NCI-H1417 (cell line): ENCODE measurements at places on chromosomes 5 and 9.

DNA sequence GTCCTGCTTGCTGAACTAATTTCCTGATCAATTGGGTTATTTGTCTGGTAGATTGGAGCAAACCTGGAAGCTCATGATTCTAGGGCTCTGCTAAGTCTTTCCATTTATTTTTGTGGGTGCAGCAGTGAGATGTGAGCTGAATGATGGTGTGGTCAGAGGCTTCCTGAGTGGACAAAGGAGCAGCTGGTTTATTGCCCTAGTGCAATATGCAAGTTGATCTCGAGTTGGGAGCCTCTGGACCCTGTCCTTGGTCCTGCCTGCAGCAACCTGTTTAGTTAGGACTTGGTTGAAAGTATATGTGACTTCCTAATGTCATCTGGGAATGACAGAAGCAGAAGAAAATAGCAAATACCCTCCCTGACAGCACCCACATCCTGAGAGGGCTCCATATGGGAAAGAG is 4.2 kb upstream of the UNC5A start:
- no peak for DNase-seq

DNA sequence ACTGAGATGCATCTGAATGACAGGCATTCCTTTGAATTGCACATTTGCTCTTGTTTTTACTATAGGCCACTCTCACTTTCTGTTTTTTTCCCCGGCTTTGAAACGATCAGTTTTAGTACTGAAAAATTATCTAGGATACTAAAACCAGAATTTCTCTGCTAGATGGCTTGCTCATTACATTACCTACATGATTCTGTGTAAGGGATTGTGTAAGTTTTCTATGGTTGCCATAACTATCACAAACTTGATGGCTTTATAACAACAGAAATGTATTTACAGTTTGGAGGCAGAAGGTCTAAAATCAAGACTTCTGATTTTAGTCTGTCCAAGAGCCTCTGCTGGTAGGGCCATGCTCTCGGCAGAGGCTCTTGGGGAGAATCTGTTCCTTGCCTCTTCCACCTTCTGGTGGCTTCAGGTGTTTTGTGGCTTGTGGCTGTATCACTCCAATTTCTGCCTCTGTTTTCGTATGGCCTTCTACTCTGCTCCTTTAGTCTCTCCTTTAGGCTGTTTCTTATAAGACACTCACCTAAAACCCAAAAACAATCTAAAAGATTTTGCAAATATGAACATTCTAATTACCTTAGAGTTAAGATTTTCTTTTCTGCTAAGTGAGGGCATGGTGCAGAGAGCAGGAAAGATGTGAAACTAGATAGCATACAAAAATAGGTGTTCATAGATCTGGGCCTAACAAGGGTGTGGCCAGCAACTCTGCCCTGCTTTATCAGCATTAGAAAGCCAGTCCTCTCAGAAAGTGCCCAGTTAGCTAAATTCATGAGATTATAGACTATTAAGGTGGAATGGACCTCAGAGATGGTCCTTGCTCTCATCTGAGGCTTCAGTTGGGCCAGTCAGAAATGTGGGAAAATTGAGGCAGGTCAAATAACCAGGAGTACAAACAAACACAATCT is 93.3 kb upstream of the CDKN2B start:
- no peak for DNase-seq

- DNase-seq = no peak
Observed at GRCh38 chr5:45060724-45061123, 252.0 kb downstream of the MRPS30 start.

- DNase-seq = no peak
Observed at GRCh38 chr9:134895567-134895907, 14.9 kb downstream of the FCN2 start.
